Activated T-helper 9 cell treated with anti-CD3 and anti-CD28 coated beads, Interleukin-2, amount 50 U/mL, for 16 hours (primary cell): ENCODE measurements at places on chromosomes 3 and 15.

DNA sequence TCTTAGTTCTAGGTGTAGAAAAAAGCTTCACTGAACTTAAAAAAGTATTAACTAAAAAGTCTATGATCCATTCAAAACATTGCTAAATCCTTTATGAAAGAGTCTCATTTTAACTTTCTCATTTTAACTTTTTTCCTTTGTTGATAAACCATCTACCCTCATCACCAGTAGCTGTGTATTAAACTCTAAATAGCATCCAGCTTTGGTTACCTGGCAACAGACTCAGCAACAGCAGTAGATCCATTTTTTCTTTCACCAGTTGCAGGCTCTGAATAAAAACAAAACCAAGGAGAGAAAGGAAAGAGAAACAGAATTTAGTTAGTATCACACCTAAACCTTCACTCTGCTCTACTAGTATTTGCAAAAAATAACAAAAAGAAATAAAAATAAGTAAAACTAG is 51.6 kb downstream of the TP53BP1 start:
- DNase-seq = no peak

DNA sequence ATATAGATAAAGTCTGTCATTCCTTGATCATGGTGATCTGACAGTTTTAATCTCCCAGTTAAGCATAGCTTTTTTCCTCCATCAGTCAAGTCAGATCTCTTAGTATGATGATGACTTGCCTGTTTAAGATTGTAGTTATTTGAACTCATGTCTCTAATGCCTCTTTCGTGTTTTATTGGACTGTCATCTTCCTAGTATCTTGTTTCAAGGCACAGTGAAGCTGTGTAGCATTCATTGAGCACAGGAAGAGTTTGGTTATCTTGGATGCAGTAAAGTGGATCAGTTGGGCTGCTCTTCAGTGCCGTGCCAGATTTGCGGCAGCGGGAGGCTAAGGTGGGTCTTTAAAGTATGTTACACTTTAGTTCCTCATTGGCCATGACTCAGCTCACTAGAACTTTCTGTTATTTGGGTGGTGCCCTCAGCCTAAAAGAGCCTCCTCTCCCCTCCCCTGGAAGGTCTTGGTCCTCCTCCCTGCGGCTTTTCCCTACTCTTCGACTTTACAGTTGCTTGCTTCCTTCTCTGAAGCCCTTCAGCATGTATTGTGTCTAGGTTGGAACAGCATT is 45.7 kb upstream of the SKOR1 start:
- DNase-seq = no peak

GRCh38 chr15:45644437-45644836 is 9.6 kb downstream of the SQOR start:
- no peak for DNase-seq

- DNase-seq = no peak
These were observed 40.5 kb upstream of the VPS8 start for GRCh38 chr3:184771301-184772127.

GRCh38 chr3:106276151-106276550 is 407.3 kb upstream of the CBLB start:
- no peak for DNase-seq

DNA sequence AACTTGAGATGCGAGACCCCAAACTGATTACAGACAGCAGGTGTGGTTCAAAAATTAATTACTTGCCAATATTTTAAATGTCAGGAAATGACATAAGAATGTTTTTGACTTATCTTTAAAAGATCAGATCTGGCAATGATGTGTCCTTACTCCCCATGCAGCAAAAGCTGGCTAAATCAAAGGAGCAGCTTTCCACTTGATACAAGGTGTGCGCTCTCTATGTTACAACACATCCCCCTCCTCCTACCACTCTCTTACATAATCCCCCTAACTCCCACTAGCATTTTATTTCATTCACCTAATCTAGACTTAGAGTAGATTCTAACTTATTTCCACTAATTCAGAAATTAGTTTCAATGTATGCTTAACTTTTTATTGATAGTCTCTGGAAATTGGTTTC is 609.0 kb downstream of the GRM7 start:
- DNase-seq = no peak

- no peak for DNase-seq
These were observed 13.1 kb downstream of the CCR1 start for GRCh38 chr3:46194868-46195553.
